ENCODE measurements at places on chromosomes 7 and 10.

DNA sequence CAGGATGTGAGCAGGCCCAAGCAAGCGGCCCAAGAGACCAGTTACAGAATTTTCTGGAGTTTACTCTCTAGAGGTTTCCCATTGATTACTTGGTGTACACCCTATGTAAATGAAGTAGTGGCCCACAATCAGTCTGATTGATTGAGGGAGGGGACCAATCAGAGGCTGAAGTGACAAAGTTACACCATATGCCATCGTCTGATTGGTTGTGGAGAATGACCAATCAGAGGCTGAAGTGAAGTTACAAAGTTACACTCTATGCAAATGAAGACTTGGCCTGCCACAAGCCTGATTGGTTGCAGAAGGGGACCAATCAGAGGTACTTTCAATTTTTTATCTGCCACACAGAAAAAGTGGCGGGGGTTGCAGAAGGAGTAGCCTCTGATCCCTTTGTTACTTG is 83.7 kb downstream of the KIF20B start:
- H3K36me3 ChIP-seq: no peaks in the 10 kb centered on the region
- no peak overlapping the region for H3K27ac ChIP-seq
- no peaks in the 10 kb centered on the region for H3K4me1 ChIP-seq
- DNase-seq: no peak
- H3K27me3 ChIP-seq: no peaks in the 10 kb centered on the region

- peaks cover 2% of the 10 kb centered on the region for H3K36me3 ChIP-seq
- H3K4me3 ChIP-seq: no peak overlapping the region
- H3K27ac ChIP-seq: no peak overlapping the region
- H3K4me1 ChIP-seq: peaks cover 8% of the 10 kb centered on the region
- no peaks in the 10 kb centered on the region for H3K27me3 ChIP-seq
Observed at GRCh38 chr10:49830846-49831245, 68.7 kb upstream of the OGDHL start.

DNA sequence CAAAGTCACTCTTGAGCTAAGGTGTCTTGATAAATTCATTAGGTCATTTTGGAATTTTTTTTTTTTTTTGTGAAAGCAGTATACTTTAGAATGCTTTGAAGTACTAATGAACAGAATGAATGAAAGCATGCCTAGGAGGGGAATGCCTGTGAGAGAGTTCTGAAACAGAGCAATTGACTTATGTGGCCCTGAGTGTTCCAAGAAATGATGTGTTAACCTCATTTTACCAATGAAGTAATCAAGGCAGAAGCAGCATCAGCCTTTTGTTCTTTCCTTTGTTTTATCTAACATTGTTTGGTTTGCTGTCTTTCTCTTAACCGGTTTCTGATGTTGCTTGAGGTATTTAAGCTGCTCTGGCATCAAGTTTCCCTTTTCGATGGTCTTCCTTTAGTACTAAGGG is 154.6 kb upstream of the HGF start:
- H3K36me3 ChIP-seq: no peaks in the 10 kb centered on the region
- no peaks in the 10 kb centered on the region for H3K27me3 ChIP-seq
- no peak overlapping the region for H3K4me3 ChIP-seq
- H3K27ac ChIP-seq: no peak overlapping the region
- peaks cover 14% of the 10 kb centered on the region for H3K4me1 ChIP-seq

DNA sequence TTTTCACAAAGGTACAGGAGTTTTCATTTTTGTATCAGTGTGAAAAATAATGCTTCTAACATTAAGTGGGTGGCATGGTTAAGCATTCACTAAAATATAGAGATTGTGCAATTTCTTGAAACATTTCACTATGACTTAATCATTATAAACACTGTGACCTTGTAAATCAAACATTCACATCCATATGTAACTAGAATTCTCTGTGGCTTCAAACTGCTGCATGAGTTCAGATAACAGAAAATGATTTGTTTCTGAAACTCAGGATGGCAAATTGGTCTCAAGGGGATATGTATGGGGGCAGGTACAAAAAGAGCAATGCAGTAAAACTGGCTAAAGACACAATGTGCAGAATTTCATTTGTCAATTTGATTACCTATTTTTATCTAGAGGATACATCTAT is 3.8 kb downstream of the FAM133B start:
- no peak for DNase-seq
- H3K27me3 ChIP-seq: no peaks in the 10 kb centered on the region
- no peak overlapping the region for H3K27ac ChIP-seq
- no peaks in the 10 kb centered on the region for H3K36me3 ChIP-seq
- H3K4me3 ChIP-seq: peak overlapping the region; percentile 48

DNA sequence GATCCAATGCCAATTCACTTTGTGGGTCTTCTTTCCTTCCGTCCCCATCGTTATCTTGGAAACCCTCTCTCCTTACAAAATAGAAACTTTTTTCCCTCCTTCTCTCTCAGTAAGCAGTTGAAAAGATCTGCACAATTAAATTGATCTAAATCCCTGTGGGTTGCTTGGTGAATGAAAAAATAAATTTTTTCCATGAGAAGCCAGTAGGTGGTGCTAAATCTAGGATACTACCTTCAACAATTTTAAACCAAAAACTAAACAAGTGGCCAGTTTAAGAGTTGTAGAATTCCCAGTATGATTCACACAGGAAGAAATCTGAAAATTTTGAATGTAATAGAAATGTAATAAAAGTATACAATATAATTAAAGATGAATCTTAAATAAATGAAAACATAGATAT is 990.3 kb upstream of the ZNF722 start:
- H3K4me3 ChIP-seq: no peak overlapping the region
- H3K27me3 ChIP-seq: no peaks in the 10 kb centered on the region
- no peak overlapping the region for H3K27ac ChIP-seq
- no peaks in the 10 kb centered on the region for H3K36me3 ChIP-seq
